Hematopoietic multipotent progenitor cell treated with erythropoietin and hydrocortisone succinate and interleukin-3 and kit ligand, for 15 days (in vitro differentiated cells): ENCODE measurements at places on chromosomes 7 and 10.

DNA sequence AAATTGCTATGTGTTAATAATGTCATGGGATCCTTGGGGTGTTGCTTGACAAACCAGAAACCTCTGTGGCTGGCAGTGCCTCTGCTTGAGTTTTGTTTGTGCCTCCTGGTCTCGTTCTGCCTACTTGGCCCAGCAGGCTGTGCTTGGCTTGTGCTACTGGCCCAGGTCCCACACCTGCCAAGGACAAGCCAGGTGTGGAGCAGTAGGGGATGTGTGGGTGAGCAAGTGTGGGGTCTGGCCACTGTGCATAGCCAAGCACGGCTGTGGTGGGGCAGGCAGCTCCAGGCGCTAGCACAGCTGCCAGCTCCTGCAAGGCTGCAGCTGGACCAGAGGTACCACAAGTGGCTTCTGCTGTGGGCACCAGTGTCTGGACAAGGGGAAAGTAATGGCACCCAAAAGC is 149.6 kb upstream of the HGF start:
- no peak for DNase-seq

GRCh38 chr10:132408367-132408781 is 11.4 kb downstream of the PWWP2B start:
- DNase-seq: no peak

DNA sequence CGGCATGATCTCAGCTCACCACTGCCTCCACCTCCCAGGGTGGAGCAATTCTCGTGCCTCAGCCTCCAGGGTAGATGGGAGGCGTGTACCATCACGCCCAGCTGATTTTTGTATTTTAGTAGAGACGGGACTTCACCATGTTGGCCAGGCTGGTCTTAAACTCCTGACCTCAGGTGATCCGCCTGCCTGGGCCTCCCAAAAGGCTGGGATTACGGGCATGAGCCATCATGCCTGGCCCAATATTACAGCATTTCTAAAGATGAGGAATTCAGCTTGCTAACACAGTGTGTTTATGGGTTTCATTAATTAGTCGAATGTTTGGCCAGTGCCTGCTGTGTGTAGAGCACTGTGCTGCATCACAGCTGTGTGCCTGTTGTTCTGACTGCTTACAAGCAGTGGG is 3.7 kb downstream of the WDR37 start:
- no peak for DNase-seq

GRCh38 chr7:137007001-137007694 is 138.7 kb downstream of the CHRM2 start:
- DNase-seq: no peak

- no peak for DNase-seq
These were observed 135.5 kb downstream of the ZNF22 start for GRCh38 chr10:45136256-45136655.

DNA sequence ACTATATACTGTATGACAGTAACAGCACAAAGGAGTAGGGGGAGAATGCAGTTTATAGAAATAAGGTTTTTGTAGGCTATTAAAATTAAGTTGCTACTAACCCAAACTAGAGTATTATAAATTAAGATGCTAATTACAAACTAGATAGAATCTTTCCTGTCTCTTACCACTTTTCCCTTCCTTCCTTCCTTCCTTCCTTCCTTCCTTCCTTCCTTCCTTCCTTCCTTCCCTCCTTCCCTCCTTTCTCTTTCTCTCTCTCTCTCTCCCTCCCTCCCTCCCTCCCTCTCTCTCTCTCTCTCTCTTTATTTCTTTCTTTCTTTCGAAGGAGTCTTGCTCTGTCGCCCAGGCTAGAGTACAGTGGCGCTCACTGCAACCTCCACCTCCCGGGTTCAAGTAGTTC is 36.4 kb upstream of the BRAF start:
- DNase-seq: no peak

DNA sequence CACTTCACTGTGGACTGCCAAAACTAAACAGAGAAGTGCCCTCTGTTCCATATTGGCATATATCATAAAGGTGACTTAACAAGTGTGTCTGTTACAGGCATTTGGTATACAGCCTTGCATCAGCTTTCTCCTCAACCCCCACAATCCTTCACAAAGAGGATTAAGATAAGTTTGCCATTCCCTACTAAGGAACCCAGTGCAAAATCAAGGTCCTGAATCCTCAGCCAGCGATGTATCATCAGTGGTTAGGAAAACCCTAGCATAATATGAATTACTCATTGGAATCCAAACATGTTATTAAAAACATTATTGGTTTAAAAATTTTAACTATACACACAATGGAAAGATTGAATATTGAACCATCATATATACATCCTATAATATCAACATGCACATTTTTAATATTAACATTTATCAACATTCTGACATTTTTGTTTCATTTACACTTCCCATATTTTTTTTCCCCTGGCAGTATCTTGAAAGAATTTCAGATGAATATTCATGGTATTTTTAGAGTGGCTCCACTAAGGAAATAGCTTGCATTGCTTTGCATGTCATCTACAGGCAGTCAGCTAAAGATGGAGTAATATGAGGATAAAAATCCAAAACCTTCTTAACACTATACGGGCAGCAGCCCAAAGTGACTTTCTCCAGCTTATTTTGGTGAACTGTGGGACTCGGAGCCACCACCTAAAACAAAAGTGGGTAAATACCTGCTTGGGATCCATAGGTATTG is 215.6 kb upstream of the CHRM2 start:
- no peak for DNase-seq

GRCh38 chr7:16652240-16652583 is 6.2 kb downstream of the BZW2 start:
- DNase-seq: no peak

- DNase-seq: no peak
These were observed 25.4 kb upstream of the PRKAG2 start for GRCh38 chr7:151902311-151902710.
